Activated naive CD4-positive, alpha-beta T cell (primary cell): ENCODE measurements at places on chromosomes 1 and 21.

DNA sequence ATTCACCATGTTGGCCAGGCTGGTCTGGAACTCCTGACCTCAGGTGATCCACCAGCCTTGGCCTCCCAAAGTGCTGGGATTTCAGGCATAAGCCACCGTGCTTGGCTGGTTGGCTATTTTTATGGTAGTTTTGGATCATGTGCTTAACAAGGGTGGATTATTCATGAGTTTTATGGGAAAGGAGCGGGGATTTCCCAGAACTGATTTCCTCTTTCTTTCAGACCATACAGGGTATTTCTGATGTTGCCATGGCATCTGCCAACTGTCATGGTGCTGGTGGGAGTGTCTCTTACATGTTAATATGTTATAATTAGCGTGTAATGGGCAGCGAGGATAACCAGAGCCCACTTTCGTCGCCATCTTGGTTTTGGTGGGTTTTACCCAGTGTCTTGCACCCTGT is 3.2 kb downstream of the TRPM2 start:
- DNase-seq = no peak

GRCh38 chr1:201641524-201642253 is 102.8 kb downstream of the NAV1 start:
- DNase-seq = no peak

DNA sequence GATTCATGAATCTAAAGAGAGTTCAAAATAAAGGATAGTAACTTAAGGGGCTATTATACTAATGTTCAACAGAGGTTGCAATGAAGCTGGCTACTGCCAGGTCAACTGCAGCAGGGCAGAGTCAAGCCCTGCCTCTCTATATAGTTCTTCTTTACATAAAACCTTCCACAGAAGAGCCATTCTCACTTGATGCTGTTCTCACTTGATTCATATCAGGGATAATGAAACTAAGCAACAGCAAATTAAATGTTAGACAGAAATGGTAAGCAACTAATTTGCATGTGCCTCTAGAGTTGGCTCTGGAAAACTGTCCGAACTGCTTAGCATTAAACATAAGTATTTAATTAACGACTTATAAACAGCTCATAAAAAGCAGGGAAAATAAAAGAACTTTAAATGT is 17.4 kb downstream of the CCSAP start:
- DNase-seq = no peak

- DNase-seq = no peak
Observed at GRCh38 chr21:42235593-42235992, 16.7 kb downstream of the ABCG1 start.

DNA sequence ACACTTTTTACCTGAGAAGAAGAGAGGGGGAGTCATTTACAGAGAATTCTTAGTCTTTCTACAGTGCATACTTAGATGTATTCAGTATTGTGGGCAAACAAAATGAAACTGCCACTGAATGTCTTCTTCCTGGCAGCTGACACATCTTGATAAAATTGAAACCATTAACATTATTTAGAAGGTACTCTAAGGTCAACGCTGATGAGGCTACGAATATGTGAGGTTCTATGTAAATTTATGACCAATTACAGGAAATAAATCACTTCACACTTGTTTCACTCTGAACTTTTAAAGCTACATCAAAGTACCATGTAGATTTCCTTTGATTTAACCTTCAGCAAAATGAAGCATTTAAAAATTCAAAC is 51.3 kb upstream of the GFI1 start:
- DNase-seq = no peak

- DNase-seq = no peak
Observed at GRCh38 chr1:29706936-29707335, 470.6 kb downstream of the PTPRU start.

- DNase-seq = no peak
Observed at GRCh38 chr1:110542725-110543124, 23.8 kb upstream of the KCNA10 start.

DNA sequence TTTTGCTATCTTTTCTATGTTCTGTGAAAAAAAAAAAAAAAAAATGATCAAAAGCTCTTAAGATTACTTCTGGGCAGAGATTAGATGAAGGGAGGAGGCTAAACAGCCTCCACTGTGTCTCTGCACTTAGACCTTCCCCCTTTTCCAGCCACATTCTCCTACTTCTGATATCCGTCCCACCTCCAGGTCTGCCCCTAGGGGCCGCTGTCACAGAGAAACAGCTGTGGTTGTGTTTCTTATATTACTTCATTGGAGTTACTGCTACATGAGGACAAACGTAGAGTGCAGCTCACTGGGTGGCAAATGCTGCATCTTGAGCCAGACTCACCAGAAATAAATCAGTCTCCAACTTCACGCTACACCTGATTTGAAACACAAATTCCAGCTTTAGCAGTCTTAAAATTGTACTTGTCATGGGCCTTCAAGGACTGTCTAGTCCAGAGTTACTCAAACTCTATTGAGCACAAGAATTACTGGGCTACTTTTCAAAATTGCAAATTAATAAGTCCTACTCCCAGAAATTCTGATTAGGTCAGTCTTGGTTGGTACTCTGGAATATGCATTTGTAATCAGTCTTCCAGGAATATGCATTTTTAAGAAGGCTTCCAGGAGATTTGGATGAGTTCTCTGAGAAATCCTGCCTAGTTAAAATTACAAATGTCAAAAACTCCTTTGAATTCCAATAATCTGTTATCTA is 125.2 kb upstream of the PTBP2 start:
- DNase-seq = no peak

DNA sequence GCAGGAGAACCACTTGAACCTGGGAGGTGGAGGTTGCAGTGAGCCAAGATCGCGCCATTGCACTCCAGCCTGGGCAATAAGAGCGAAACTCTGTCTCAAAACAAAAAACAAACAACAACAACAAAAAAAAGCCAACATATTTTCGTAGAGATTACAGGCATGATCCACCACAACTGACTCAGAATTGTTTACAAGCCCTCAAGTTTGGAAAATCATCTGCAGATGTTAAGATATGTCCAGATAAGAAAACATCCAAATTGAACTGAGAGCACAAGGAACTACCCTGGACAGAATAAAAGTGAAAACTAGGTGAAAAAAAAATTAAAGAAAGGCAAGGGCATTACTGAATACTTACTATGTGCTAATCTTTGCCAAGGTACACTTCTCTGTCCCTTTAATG is 89.8 kb upstream of the WLS start:
- no peak for DNase-seq

DNA sequence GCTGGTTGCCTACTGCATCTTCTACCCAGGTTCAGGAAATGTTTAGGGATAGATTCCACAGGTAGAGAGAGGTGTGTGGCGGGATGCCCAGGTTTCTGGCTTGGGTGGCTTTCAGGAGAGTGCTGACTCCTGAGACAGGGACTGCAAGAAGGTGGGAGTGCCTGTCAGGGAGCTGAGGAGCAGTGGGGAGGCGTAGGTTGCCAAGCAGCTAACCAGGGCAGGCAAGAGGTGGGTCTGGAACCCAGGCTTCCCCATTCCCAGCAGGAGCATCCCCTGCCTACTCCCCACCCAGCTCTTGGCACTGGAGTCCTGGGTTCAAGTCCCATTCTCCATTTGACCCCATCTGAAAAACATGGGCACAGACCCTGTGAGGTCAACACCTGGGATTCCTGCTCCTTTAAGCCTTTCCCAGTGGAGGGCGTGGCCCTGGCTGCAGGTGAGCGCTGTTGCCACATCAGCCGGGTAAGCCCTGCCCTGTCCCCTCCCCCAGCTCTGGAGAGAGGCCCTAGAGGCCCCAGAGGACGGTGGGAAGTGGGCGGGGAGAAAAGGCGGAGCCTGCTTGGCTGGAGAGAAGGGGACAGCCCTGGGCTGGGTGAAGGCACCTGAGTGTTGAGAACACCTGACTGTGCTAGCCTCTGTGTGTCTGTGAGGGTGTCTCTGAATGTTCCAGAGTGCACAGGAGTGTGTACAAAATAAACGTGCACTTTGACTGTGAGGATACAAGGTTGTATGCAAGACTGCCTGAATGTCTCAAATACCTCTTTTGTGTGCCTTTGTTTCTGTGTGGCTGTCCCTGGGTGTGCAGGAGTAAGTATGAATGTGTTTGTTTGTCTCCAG is 14.0 kb upstream of the SYNC start:
- no peak for DNase-seq

DNA sequence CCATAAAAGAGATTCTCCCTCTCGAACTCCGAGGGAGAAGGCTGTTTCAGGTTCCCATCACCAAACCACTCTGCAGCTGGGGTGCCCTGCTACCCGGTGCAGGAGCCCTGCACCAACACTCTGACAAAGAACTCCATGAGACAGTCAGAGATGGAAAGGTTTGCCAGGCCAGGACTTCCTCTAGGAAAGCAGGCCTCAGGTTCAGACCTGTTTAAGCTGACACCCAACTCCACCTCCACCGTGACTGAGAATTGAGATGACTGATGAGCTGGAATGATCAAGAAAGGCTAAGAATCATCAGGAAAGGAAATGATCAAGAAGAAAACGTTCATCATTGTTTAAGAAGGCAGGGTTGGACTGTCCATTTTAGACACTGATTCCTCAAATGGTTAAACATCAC is 46.2 kb upstream of the KCNE1 start:
- no peak for DNase-seq

- no peak for DNase-seq
Observed at GRCh38 chr1:166354406-166354805, 187.6 kb upstream of the FAM78B start.

DNA sequence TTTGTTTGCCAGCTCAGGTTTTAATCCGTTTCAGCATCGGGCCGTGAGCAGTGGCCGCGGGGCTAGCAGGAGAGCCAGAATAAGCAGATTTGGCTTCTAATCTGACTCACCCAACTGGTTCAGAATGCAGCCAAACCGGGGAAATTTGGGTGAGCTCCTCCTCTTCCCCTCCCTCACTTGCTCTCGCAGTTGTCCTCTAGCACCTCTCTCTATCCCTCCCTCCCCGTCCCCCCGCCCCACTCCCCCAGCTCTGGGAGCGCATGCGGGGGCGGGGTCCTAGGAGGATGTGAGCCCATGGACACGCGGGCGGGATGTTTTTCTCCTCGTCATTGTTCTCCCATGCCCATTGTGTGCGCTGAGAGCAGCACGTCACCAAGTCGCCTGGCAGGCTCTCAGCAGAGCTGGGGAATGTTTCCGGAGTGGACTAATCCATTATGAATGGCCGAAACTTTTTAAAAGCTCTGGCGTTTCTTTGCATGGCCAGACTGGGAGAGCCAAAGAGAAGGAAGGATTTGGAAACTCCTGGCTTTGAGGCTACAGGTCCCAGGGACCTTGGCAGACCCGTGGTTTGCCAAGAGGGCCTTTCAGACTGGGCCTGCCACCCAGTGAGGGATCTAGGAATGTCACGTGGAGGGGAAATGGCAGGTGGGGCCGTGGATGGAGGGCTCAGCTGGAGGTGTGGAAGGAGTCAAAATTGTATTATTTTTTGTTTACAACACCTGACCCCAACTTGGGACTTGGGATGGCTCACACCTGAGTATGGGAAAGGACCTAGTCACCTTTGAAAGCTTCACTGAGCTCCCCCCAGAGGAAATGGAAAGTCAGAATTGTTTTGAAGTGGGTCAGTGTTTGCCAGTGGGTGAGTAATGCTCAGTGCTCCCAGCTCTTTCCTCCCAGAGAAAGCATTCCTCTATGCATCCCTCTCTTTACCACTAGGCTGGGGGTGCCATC is 39.2 kb downstream of the CDK18 start:
- no peak for DNase-seq

DNA sequence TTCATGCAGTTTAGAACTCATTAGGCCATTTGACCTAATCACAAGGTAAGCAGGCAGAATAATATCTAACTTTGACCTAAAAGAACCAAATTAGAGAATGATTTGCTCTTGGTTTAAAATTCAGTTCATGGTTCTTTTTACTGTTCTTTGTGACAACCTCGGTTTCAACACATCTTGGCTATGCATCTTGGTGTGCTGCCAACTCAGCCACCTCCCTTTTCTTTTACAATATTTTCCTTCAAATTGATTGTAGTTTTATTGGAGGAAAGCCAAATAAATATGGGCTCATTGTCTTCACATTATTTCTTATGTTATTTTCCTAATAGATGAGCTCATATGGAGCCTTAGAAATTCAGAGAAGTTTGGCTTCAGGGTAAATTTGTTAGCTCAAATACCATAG is 338.3 kb downstream of the SIPA1L2 start:
- DNase-seq = no peak

GRCh38 chr1:5907966-5908365 is 84.3 kb downstream of the NPHP4 start:
- no peak for DNase-seq

GRCh38 chr1:161728376-161729226 is 7.3 kb downstream of the FCRLB start:
- DNase-seq = no peak
